ENCODE measurements at places on chromosomes 12 and 14. TPM values are rescaled to one million over a fixed set of nuclear protein-coding genes. Genes with fewer than 3 reads are reported as not detected.

Gene IQSEC3
- 10.7 TPM for total RNA-seq

Gene C14orf119
- total RNA-seq = 53.3 TPM

Gene SPIC
- total RNA-seq = not detected

Gene CEBPE
- 0.32 TPM for total RNA-seq

Gene AHNAK2
- 10.8 TPM for total RNA-seq

Gene TBC1D30
- total RNA-seq = 11.5 TPM

DNA sequence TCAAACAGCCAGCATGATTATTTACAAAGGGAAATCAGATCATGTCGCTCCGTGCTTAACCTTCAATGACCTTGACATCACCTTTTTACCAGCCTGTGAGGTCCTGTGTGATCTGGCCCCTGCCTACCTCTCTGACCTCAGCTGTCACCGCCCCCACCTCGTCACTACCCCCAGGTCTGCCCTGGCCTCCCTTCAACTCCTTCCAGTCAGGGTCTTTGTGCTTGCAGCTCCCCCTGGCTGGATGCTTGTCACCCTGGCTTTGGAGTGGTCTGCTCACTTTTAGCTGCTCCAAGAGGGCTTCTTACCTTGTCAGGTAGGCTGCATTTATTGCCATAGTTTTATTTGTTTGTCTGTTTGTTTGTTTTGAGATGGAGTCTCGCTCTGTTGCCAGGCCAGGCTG is 8.2 kb upstream of the MAX start:
- H3K27me3 ChIP-seq = no peaks in the 10 kb centered on the region
- no peak for DNase-seq
- no peak overlapping the region for H3K27ac ChIP-seq
- H3K4me3 ChIP-seq = no peak overlapping the region
- H3K4me1 ChIP-seq = no peaks in the 10 kb centered on the region
- no peaks in the 10 kb centered on the region for H3K36me3 ChIP-seq

- no peaks in the 10 kb centered on the region for H3K27me3 ChIP-seq
- peak; percentile 81 for DNase-seq
- H3K27ac ChIP-seq = peak overlapping the region; percentile 89
Measured at GRCh38 chr12:8698132-8698851, 501 bp downstream of the RIMKLB start.

- no peak overlapping the region for H3K27ac ChIP-seq
- no peak overlapping the region for H3K4me3 ChIP-seq
- peaks cover 9% of the 10 kb centered on the region for H3K4me1 ChIP-seq
- peak; percentile 78 for DNase-seq
- H3K36me3 ChIP-seq = no peaks in the 10 kb centered on the region
Measured at GRCh38 chr14:36070031-36070719, 106.3 kb downstream of the PTCSC3 start.

GRCh38 chr12:116157845-116158267 is 119.6 kb downstream of the MED13L start:
- no peak overlapping the region for H3K4me3 ChIP-seq
- no peak overlapping the region for H3K27ac ChIP-seq
- no peak for DNase-seq
- H3K36me3 ChIP-seq = no peaks in the 10 kb centered on the region
